ENCODE measurements at places on chromosomes 4 and X.

DNA sequence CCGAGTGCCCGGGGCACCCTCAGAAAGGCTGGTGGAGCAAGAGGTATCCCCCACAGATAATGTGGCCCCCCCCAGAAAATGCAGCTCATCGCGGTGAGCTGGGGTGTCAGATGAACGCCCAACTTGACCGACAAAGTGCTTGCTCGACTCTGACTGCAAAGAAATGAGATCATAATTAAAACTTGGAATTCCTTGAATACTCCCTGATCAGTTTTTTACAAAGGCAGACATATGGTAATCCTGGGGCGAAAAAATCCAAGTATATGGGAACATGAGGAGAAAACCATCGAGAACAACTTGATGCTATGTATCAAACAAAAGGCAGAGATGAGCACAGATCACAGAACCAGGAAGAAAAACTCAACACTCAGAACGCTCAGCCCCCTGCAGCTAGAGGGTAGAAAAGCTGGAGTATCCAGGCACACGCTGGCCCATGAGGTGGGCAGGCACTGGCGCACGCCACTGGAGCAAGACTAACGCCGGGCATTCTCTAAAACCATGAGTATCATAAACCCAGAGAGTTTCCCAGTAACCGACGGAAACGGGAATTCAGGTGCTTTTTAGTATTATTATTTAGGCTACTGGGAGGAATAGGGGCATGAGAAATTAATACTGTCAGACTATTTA is 127.3 kb downstream of the AFAP1 start:
- peak; percentile 33 for DNase-seq

DNA sequence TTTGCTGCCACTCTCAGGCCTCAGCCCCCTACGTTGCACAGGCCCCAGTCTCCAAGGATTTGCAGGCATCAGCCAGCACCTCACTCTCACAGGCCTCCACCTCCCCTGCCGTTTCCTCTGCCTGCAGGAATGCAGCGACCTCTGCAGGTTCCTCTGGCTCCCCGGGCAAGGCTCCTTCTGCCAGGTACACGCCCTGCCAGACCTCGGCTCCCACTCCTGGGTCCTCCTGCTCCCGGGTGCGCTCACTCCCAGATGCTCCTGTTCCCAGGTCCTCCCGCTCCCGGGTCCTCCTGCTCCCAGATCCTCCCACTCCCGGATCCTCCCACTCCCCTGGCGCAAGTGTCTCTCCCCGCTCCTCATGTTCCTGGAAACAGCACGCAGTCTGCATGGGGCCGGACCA is 144.4 kb upstream of the RADX start:
- no peak for DNase-seq

- DNase-seq = peak; percentile 51
These were observed 22.6 kb downstream of the ADAMTS3 start for GRCh38 chr4:72546456-72546855.

DNA sequence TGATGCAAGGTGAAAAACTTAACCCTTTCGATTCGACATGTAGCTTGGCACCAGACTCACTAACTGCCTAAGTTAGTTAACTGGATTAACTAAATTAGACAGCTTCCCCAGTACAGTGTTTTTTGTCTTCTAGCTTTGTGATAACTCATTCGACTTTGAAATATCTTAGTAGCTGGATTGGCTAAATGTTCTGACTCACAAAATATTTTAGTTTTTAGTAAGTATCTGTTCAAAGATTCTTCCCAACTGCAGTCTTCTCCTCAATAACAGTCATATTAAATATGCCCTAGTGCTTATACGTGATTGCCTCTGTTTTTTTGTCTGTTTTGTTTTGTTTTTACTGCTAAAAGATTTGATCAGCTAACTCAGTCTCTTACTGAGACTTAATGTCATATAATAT is 102.9 kb downstream of the KCNIP4 start:
- DNase-seq = peak; percentile 25

DNA sequence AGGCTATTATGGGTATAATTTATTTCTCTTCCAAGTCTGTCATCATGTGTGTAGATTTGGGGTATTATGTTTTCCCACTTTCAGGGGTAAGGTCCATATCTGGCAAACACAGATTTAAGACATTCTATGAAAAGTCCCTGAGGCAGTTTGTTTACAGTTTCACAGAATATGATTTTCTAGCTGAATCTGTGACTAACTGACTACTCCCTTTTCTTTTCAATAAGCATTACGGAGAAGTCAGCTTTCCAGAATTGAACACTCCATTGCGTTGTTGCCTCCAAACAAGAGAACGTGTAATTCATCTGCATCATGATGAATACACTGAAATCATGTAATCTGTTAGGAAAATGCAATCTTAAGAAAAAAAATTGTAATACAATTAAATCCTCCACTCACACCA is 226.7 kb upstream of the SFRP2 start:
- DNase-seq = no peak

- no peak for DNase-seq
These were observed 1230.3 kb downstream of the RPA4 start for GRCh38 chrX:98114021-98114420.

GRCh38 chrX:83511208-83511607 is 3.1 kb downstream of the POU3F4 start:
- no peak for DNase-seq

DNA sequence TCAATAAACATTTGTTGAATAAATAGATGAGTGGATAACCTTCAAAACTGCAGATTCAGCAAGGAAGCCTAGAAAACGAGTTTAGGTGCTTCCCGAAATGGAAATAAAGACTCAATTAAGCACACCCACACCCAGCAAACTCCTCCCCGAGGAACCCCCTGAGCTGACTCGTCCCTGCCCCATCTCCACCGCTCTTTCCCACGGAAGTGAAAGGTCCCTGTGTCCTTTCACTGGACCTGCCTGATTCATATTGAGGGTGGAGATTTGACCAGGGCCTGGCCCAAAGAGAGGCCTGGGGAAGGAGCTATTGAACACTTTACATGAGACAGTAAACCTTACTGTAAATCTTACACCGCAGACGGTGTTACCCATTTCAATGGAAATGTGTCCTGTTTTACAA is 129.1 kb downstream of the CPZ start:
- DNase-seq = no peak

GRCh38 chrX:136028383-136028984 is 43.2 kb downstream of the SLC9A6 start:
- DNase-seq = peak; percentile 66

GRCh38 chrX:41858161-41858775 is 65.1 kb downstream of the CASK start:
- DNase-seq = no peak

GRCh38 chr4:8837181-8837841 is 34.3 kb downstream of the HMX1 start:
- no peak for DNase-seq

DNA sequence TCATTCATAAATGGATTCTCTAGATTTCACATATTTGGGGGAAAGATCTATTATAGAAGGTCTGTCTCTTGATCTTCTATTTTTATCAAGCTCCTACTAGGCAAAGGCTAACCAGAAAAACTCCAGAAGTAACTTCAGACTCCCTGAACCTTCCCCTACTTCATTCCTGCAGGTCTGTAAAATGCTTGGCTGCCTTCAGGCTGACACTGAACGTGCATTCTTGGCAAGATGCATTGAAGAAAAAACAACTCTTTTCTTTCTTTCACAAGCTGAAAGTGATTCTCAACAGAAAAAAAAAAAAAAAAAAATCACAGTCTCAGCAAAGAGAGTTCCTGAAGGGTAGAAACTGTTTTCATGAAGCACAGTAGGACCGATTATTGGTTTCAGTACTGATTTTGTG is 12.7 kb downstream of the OPHN1 start:
- DNase-seq = peak; percentile 45

- no peak for DNase-seq
These were observed 121.8 kb upstream of the STOX2 start for GRCh38 chr4:183783306-183783705.

GRCh38 chr4:127162741-127163140 is 470.0 kb upstream of the INTU start:
- peak; percentile 92 for DNase-seq

GRCh38 chr4:169823685-169824084 is 65.9 kb upstream of the HPF1 start:
- DNase-seq = peak; percentile 52

GRCh38 chr4:38233727-38234480 is 273.7 kb downstream of the PTTG2 start:
- DNase-seq = no peak

GRCh38 chr4:169314906-169315305 is 44.1 kb upstream of the SH3RF1 start:
- peak; percentile 25 for DNase-seq

- no peak for DNase-seq
These were observed 118.3 kb downstream of the MGST2 start for GRCh38 chr4:139783741-139784484.

DNA sequence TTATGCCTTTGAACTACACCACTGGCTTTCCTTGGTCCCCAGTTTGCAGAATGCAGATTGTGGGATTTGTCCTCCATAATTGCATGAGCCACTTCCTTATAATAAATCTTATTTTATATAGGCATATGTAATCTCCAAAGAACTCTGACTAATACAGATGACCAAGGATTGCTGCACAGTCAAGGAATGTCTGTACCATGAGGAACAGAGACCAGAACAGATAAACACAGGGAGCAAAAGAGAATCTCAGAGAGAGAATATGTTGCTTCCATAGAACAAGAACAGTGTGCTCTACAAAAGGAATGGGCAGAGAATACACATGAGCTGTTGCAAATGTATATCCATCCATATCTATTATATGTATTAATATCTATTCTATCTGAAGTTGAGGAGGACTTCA is 111.1 kb downstream of the ADRA2C start:
- DNase-seq = no peak

DNA sequence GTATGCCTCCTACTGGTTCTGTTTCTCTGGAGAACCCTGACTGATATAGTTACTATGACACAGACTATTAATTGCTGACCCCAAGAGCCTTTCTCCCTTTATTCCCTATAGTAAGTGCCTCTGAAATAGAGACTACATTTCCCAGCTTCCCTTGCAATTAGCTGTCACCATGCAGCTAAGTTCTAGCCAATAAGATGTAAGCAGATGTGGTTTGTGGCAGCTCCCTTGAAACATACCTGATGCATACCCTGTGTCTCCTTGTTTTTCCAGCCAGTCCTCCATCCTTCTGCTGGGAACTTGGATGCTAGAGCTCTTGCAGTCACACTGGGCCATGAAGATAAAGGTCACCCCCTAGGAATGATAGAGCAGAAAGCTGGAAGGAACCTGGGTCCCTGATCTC is 9.7 kb upstream of the TMEM165 start:
- peak; percentile 21 for DNase-seq

DNA sequence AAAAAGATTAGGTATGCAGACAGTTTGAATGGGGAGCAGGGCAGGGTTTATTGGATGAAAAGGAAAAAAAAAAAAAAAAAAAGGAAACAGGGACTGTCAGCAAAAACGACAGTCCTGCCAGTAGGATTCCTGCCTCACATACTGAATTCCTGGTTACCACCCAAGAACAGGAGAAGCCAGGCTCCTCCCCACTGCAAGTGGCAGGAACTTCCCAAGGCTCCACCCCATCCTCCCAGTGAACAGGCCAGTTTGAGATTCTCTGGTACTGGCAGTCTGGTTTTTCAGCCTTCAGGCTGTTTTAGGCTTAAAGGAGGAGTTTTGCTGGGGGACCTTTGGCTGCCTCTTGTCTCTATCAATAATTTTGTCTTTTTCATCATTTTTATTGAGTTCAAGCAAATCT is 360.0 kb upstream of the CXorf51A start:
- DNase-seq = no peak

- DNase-seq = peak; percentile 93
These were observed 81.5 kb upstream of the EGFL6 start for GRCh38 chrX:13487731-13488505.

GRCh38 chrX:63758011-63758410 is 27.0 kb downstream of the ARHGEF9 start:
- no peak for DNase-seq

- DNase-seq = no peak
These were observed 42.1 kb downstream of the SLC2A9 start for GRCh38 chr4:9979101-9979701.

DNA sequence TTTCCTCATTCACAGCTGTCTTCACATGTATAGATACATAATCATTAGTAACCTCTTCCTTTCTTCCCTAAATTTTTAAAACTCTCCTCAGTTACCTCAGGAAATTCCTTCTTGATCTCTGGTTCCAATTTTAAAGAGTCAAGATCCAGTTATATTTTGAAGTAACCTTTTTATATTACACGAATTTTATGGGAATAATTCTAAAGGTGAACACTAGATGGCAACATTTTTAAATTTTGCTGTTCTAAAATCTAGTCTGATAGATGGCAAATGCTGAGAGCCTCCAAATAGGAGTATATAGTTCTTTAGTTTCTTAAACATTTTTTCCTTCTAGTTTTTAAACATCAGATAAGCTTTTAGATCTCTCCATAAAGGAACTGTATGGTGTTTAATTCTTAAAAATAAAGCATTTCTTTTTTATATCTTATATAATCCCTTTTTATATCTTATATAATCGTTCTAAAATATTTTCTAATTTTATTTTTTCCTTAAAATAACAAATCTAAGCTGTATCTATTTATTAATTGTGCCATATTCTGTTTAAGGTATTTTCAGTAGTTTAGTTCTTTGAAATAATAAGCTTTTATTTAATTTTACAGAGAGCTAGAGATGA is 37.9 kb upstream of the PAPSS1 start:
- peak; percentile 47 for DNase-seq

GRCh38 chr4:36198068-36198808 is 46.1 kb downstream of the ARAP2 start:
- no peak for DNase-seq

GRCh38 chrX:101485212-101485949 is at the start of gene ARMCX4:
ARMCX4 (plus strand) TSS chrX:101485456; CDS start chrX:101488590, 3,134 bp downstream.
- peak; percentile 45 for DNase-seq

DNA sequence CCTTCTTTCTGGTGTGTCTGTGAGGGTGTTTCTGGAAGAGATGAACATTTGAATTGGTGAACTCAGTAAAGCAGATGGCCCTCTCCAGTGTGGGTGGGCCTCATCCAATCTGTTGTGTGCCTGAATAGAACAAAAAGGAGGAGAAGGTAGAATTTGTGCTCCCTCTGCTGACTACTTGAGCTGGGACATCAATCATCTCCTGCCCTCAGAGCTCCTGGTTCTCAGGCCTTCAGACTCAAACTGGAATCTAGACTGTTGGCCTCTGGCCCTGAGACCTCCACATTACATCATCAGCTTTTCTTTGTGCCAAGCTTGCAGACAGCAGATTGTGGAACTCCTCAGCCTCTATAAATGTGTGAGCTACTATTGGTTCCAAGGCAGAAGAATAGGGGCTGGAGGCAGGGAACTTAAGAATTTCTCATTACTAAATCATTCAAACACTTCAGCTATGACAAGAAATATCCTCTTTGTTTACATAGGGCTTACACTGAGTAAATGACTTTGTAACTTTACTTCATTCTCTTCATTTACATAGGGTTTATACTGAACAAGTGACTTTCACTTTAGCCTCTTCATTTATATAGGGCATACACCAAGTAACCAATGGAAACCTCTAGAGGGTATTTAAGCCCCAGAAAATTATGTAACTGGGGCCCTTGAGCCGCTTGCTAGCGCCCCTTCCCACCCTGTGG is 86.9 kb upstream of the NWD2 start:
- DNase-seq = no peak

- peak; percentile 44 for DNase-seq
These were observed 1.7 kb upstream of the FGFRL1 start for GRCh38 chr4:1009542-1010394.

GRCh38 chrX:13821738-13822137 is 4.8 kb upstream of the GPM6B start:
- DNase-seq = no peak
